Substantia nigra (tissue), 51 donors: ENCODE measurements at places on chromosomes 2 and 18.

DNA sequence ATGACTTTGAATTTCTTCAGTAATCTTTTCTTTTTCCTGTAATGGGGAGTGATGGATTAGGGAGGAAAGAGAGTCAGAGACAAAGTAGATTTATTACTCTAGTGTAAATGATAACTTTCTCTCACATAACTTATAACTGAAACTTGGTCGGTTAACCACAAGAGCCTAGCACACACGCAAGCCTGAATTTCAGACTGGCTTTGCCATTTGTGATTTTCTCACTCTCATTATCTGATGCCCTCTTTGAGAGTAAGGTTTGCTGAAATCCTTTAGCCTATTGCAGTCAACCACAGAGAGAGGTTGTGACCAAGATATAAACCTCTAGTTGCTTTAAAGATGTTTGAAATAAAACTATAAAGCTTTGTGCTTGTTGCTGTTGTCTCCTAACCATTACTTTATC lies 117.9 kb upstream of the NETO1 start:
- DNase-seq: no peak

DNA sequence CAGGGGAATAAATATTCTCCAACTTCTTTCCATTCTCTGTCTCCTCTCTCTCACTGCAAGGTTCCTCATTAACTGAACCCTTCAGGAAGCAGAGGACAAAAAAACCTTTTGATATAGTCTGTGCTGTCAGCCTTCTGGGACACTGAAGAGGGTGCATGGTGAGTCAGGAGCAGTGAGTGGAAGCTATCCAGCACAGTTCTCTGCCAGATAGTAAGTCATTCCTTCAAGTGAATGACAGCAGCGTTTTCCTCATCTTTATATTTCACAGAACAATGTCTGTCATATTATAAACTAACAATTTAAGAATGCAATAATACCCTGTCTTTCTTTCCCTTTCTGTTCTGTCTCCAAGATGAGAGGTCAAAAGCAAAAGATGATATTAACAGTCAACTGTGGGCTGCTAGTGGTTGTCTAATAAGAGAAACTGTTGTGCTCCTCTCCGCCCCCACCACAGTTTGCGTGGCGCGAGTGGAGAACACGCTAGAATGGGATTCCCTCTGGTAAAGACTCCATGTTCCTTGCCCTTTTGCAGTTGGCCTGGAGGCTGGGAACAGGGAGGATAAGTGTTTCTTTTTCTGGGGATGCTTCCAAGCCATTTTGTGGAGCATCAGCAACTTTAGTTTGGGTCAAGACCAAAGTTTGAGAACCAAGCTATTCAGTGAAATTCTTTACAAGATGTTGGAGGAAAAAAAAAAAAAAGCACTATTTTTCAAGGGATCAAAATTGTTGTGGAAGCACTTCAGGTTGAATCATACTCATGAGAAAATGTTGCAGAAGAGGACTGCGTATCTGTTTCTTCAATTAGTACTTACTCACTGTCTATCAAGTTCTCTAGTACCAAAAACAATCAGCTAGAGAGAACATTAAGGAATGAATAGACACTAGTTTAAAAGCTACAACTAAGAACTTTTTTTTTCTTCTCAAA lies 430.2 kb downstream of the SETBP1 start:
- no peak for DNase-seq

GRCh38 chr18:33676593-33676992 lies 98.6 kb downstream of the ASXL3 start:
- DNase-seq: no peak

DNA sequence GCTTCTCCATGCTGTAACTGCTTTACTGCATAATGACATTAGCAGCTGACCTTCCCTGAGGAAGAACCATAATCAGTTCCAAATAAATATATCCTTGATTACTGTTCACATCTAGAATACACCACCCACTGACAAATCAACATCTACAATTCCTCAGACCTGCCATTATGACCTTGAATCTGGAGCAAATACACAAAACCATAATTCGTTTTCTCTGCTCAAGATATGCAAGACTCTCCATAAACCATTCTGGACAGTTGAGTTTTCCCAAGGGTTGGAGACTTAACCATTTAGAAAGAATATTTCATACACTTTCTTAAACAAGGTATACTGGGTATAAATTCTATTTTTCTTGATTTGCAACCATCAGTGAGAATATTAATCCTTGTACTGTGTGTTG lies 11.8 kb downstream of the C2orf76 start:
- no peak for DNase-seq

DNA sequence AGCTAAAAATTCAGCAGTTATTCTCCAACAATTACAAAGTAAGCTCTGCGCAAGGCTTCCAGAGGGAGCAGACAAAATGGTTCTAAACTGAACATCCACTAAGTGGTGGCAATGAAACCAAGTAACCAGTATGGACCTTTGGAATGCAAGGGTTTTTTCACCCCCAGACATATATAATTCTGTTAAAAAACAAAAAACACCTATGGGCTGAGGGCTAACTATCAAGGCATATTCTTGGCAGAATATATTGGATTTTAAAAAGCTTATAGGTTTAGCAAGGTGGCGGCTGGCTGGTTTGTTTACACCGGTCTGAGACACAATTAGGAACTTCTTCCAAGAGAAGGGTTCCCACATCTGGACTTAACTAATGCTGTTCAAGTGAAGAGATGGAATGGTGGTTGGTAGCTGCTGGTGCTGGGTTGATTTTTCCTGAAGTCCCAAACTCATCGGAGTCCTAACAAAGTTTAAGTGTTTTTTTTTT lies 2.8 kb downstream of the ZFP36L2 start:
- DNase-seq: no peak

- DNase-seq: no peak
Measured at GRCh38 chr2:47658646-47659320, 124.2 kb upstream of the MSH6 start.

GRCh38 chr2:237627441-237628246 lies at the start of gene LRRFIP1:
LRRFIP1 (plus strand) TSS chr2:237627587; CDS start chr2:237627645, 58 bp downstream.
- no peak for DNase-seq
